NCI-H1436 treated with DMSO at 0.1 percent for 48 hours (cell line): ENCODE measurements at places on chromosomes 2 and 18.

GRCh38 chr18:7592305-7593071 is 25.4 kb downstream of the PTPRM start:
- no peak for DNase-seq

GRCh38 chr2:217790195-217790594 is 212.6 kb downstream of the TNS1 start:
- DNase-seq = no peak

GRCh38 chr2:3624059-3624794 is 29.3 kb downstream of the COLEC11 start:
- no peak for DNase-seq

- DNase-seq = no peak
Measured at GRCh38 chr2:223635080-223635479, 32.9 kb upstream of the SCG2 start.

DNA sequence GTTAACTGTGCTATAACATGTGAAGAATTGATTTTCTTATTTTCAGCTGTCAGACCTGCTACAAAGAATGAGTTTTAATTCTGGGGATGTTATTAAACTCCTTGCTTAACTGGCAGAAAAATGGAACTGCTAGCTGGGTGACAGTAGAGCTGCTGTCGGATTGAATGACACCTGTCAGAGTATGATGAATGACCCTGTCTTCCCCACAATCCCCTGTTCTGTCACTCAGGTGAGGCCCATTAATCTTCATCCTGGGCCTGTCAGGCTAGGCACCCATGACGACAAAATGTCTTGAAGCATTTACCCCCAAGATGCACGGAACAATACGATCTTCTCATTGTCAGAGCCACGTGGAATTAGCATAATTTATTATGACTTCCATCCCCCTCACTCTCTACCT is 129.9 kb upstream of the ETAA1 start:
- no peak for DNase-seq

GRCh38 chr18:35474884-35475283 is 22.9 kb downstream of the INO80C start:
- DNase-seq = no peak

DNA sequence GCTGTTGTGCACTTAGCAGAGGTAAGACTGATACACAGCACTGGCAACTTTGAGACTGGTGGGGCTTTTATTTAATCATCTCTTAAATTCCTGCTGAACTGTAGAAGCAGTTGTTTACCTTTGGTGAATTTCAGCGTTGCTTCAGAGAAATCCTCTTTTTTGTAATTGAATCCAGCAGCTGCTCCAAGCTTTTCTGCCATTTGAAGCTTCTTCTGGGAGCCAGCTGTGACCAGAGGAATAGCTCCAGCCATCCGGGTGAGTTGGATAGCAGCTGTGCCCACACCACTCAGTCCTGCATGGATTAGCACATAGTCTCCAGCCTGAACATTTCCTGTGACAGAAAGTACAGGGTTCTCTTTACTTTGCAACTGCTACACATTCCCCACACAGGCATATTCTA is 3.9 kb downstream of the TP53I3 start:
- DNase-seq = no peak

GRCh38 chr2:6909431-6910385 is 7.5 kb upstream of the RNF144A start:
- no peak for DNase-seq

GRCh38 chr18:1394426-1394825 is 489.8 kb downstream of the ADCYAP1 start:
- DNase-seq = no peak

GRCh38 chr2:233062946-233063268 is 2.8 kb downstream of the INPP5D start:
- no peak for DNase-seq

DNA sequence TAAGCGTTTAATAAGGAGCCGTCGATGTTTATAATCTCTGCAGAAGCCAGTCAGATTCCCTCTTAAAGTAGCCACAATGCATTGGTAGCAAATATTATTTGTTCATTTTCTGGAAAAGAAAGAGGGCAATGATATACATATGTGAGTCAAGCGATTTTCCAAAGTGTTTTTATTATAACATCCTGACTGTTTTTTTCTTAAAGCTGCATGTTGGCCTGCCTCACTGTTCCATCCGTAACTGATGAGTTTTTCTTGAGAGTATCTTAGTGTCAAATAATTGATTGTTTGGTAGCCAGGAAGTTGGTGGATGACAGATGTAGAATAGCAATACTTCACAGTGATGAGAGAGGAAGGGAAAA is 3.7 kb downstream of the TSHZ1 start:
- DNase-seq = no peak

- DNase-seq = no peak
Measured at GRCh38 chr2:101223814-101224231, 28.9 kb upstream of the CNOT11 start.

- no peak for DNase-seq
Measured at GRCh38 chr2:135949451-135950234, 35.8 kb downstream of the DARS1 start.

GRCh38 chr2:55277310-55277709 is 8.3 kb upstream of the MTIF2 start:
- no peak for DNase-seq

DNA sequence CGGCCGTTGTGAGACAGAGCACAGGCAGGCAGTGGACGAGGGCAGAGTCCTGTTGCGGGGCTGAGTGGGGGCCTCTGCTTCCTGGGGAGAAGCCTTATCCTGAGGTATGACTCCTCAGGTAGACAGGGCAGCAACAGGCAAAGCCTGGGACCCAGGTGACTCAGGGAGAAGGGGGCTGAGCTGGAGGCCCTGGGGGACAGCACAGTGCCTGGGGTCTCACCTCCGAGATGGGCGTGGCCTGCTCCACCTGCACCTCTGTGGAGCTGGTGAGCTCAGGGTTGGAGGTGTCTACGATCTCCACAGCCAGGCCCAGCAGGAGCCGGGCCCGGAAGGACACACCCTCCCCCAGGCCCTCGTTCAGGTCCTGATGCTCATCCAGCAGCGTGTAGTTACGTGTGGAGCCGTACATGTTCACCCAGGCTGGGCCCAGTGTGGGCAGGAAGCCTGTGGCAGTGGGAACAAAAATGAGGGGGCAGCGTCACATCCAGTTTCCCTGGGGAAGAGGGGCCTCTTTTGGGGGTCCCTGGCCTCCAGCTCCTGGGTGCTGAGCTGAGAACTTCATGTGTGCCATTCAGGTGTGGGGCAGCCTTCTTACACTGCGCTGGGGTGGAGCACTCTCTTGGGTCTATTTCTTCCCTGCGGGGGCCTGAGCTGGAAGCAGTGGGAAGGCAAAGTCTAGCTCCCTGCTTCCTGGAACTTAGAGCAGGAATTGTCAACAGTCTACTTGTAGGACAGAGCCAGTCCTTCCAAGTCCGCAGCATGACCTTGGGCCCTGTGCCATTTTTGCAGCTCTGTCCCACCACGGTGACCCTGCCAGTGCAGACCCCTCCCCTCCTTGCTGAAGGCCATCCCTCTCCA is 2.9 kb upstream of the OTOF start:
- no peak for DNase-seq

DNA sequence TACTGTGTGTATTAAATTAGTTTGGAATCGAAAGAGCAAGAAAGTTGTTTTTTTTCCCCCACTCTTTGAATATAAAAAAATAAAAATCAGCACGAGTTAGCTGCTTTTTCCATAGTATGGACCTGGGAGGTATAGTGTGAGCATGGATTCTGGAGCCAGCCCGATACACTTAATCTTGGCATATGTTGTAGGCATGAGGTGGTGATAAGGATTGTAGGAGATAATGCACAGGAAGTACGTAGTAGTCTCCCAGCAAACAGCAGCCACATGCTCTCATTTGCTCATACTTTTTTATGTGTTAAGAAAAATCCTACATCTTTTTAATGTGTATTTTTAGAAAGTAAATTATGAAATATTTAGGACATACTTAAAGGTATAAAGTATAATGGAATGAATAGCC is 2.1 kb upstream of the DNAJC27 start:
- DNase-seq = no peak

- DNase-seq = no peak
Measured at GRCh38 chr2:3001615-3002560, 375.7 kb downstream of the EIPR1 start.

GRCh38 chr2:189015359-189015758 is 41.2 kb downstream of the COL3A1 start:
- no peak for DNase-seq
